ENCODE measurements at places on chromosomes 5 and 9. TPM values are rescaled to one million over a fixed set of nuclear protein-coding genes. Genes with fewer than 3 reads are reported as not detected.
A peak's percentile ranks its signal among the peaks of the same experiment; 100 is the strongest.

MLLT3 gene
- total RNA-seq: 6.8 TPM

TRIM7 gene
- 1.9 TPM for total RNA-seq

FRMD3 gene
- 1.4 TPM for total RNA-seq

SPINK7 gene
- not detected for total RNA-seq

DNA sequence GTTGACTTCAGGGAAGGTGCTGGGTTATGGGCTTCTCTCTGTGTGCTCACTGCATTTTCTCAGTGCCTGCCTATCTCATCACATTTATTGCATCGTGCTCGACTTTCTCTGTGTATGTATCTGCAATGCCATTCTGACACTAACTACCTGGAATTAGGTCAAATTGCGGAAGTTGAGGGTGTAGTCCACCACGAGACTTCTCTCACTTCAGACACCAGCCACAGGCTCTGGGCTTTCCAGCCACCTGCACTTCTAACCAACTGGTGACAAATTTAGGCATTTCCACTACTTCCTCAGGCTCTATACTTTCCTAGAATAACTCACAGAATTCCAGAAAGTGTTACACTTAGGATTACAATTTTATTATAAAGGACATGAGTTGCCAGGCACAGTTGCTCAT, 188.6 kb upstream of the ZNF608 start:
- H3K4me3 ChIP-seq: no peak overlapping the region
- no peaks in the 10 kb centered on the region for H3K27me3 ChIP-seq
- H3K27ac ChIP-seq: no peak overlapping the region

- no peaks in the 10 kb centered on the region for H3K36me3 ChIP-seq
- no peak overlapping the region for H3K4me3 ChIP-seq
- no peak overlapping the region for H3K27ac ChIP-seq
- no peaks in the 10 kb centered on the region for H3K4me1 ChIP-seq
- no peaks in the 10 kb centered on the region for H3K27me3 ChIP-seq
These were observed 77.8 kb upstream of the PRRC1 start for GRCh38 chr5:127439644-127440043.

- H3K4me3 ChIP-seq: no peak overlapping the region
- H3K36me3 ChIP-seq: no peaks in the 10 kb centered on the region
- no peaks in the 10 kb centered on the region for H3K27me3 ChIP-seq
- no peak for DNase-seq
- no peaks in the 10 kb centered on the region for H3K4me1 ChIP-seq
These were observed 211.9 kb upstream of the TRIM32 start for GRCh38 chr9:116475201-116475600.

GRCh38 chr9:114250235-114250568, 72.7 kb upstream of the ORM1 start:
- no peak overlapping the region for H3K4me3 ChIP-seq
- H3K27ac ChIP-seq: peak overlapping the region; percentile 39
- H3K36me3 ChIP-seq: no peaks in the 10 kb centered on the region
- H3K4me1 ChIP-seq: peaks cover 15% of the 10 kb centered on the region
